ENCODE measurements at places on chromosomes 7 and 10.

DNA sequence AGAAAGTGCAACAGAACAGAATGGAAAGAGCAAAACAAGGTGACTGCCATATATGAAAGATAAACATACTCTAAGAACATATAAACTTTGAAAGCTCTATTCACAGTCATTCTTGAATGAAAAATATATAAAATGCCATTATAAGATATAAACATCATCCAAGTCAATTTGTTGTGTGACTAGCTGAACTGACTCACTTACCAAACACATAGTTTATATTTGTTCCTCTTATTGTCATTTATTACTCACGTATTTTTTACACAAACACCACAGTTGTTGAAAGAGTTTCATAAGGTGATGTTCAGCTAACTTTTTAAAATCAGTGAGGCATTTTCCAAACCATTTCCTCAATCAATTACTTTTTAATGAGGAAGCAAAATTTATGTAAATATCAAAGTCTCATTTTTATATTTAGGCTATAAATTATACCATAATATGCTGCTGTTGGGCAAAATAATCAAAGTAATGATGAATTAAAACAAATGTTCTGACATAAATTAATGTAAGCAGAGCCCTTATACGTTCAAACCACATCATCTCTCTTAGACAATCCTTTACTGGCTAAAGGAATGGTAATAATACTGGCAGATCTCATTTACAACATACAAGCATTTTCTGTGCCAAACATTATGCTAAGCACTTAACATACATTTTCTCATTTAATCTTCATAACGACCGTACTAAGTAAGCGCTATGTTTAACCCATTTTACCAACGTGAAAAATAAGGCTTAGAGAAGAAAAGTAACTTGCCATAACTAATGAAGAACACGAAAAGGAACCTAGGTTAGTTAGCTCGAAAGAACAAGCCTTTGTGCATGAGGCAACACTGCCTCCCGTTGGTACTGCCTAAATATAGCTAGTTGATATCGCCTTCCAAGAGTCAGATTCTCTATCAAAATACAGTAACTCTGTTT, 7.3 kb downstream of the LRRN3 start:
- DNase-seq = peak; percentile 25

GRCh38 chr7:120303105-120303504, 30.1 kb downstream of the KCND2 start:
- DNase-seq = no peak

DNA sequence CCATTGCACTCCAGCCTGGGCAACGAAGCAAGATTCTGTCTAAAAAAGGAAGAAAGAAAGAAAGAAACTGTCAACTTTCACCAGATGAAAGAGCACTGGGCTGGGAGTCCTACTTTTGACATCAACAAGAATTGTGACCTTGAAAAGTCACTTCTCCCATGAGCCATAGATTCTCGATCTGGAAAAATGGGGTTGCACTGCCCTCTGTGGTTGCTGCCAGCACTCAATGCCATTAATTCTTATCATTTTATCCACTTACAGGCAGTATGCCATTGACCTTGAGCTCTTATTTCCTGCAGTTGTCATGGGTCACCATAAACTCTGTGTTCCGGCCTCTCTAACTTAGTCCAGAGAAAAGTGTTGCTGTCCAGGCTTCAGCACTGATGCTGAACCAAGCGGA, 137.2 kb downstream of the NOC3L start:
- DNase-seq = no peak

- DNase-seq = no peak
These were observed 8.7 kb upstream of the PLXNA4 start for GRCh38 chr7:132584796-132585494.

DNA sequence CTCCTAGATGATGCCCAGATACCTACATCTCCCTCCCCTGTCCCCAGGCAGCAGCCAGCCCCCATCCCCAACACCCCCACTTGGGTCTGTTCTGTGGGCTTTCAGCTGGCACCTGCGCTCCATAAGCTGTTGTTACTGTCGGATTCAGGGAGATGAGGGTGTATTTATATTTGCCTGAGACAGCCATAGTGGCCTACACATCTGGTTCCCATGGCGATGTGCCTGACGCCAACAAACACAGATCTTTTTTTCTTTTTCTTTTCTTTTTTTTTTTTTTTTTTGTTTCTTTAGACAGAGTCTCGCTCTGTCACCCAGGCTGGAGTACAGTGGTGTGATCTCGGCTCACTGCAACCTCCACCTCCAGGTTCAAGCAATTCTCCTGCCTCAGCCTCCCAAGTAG, 73.1 kb downstream of the CLIP2 start:
- DNase-seq = no peak

GRCh38 chr7:113000316-113001020, 86.2 kb downstream of the GPR85 start:
- no peak for DNase-seq

DNA sequence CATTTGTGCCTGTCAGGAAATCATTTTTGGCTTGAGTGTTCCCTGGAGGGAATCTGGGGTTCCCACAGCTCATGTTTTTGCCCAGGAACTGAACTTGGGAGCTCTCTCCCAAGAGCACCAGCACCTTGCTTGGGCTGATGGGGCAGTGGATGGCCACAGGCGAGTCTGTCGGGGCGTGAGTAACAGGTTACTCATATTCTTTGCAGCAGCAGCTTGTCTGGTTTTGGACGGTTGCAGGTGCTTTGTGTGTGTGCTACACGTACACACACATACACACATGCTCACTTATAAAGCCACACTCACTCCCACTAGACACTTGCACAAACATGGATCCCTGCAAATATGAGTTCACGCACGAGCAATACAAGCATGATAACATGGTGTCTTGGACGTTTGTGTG, 2.9 kb upstream of the PALD1 start:
- no peak for DNase-seq

- no peak for DNase-seq
These were observed 184.1 kb downstream of the ELFN1 start for GRCh38 chr7:1853986-1854865.

DNA sequence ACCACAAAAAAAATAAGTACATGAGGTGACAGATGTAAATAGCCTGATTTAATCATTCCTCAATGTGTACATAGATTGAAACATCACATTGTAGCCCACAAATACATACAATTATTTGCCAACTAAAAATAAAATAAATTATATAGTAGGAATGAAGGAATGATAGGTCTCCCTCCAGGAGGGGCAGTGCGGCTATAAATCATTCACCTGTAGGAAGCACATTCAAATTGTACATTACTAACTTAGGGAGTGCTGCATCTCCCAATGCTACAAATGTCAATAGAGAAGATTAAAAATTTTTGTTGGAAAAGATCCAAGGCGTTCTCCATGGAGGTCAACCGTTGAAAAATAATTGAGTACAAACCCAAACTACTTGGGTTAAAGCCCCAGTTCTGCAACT, 4.2 kb downstream of the KBTBD2 start:
- DNase-seq = no peak

DNA sequence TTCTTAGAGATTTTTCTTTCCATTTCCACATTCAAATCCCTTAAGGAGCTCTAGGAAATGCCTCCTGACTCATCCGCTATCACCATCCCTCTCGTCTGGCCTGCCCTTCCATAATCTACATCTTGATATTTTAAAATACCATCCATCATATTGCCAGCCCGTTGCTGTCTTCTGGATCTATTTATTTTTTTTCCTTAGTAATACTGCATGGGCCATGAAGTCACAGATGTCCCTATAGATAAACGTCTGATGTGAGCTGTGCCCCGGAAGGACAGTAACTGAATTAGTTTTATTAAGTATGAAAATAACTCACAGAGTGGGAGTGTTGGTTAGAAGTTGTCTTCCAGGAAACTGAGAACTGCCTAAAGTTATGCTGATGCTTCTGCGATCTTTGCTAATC, 76.2 kb downstream of the KLF6 start:
- DNase-seq = no peak

DNA sequence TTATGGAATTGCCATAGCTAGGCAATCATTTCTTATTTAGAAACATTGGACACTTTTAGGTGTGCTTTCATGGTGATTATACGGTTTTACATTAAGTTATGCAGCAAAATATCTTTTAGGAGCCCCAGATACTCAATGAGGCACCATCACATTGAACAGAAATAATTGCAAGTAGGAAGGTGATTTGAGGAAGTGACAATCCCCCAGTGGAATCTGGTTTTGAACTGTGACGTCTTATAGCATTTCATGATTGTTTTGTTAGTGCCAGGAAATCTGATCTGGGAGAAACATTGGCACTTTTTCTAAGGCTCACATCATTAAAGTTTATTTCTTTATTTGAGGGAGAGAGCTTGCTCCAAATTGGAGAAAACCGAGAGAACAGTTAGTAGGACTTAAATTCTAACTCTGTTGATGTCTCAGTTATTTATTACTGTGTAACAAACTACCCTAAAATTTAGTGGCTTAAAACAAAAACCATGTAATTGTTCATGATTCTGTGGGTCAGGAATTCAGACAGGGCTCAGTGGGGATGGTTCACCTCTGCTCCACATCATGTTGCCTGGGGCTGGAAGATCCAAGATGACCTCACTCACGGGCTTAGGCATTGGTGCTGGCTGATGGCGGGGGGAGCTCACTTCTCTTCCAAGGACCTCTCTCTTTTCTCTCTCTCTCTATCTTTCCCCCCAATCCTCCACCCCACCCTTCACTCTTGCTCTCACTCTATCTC, 78.2 kb upstream of the STEAP1B start:
- no peak for DNase-seq

DNA sequence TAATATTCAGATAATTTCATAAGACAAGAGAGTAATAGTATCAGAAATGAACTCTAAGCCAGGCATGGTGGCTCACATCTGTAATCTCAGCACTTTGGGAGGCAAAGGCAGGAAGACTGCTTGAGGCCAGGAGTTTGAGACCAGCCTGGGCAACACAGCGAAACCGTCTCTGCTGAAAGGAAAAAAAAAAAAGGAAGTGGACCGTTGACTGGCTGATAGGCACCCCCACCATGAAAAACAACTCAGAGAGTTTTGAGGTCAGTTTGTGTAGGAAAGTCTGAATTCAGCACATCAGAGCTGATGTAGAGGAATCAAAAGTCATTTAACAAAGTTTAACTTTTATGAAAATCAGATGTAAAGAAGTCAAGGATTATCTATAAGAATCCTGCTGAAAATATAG, 63.2 kb upstream of the AMPH start:
- no peak for DNase-seq

GRCh38 chr10:47164800-47165128, 135.2 kb upstream of the GDF10 start:
- no peak for DNase-seq

DNA sequence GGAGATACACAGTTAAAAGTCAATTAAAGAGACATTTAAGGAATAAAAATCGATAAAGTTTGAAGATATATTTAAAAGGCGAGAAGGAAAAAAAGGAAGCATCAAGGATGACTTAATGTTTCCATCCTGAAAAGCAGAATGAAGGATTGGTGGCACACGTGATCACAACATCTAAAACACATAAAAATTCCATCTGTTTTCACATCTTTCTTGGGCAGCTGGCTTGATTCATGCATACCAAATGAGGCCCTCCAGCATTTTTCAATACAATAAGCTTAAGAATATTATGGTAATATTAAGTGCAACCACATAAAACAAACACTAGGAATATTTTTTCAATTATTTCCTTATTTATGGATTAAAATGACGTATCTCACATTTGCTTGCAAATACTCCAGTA, 112.6 kb downstream of the TPK1 start:
- DNase-seq = no peak

DNA sequence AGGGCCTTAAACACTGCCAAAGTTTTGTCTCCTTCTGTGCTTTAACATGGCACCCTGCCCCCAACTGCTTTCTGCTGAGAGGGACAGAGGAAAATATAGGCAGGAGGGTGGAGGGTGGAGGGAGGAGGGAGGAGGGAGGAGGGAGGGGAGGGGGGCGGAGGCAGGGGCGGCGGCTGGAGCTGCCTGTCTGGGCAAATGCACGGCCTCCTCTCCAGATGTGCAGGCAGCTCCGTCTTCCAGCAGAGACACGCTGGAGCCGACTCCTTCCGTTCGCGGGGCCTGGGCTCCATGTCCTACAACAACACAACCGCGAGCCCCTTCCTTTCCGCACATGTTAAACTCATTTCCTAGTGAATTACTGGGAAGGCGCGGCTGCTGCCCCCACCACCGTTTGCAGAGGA, 14.2 kb downstream of the EBF3 start:
- no peak for DNase-seq

DNA sequence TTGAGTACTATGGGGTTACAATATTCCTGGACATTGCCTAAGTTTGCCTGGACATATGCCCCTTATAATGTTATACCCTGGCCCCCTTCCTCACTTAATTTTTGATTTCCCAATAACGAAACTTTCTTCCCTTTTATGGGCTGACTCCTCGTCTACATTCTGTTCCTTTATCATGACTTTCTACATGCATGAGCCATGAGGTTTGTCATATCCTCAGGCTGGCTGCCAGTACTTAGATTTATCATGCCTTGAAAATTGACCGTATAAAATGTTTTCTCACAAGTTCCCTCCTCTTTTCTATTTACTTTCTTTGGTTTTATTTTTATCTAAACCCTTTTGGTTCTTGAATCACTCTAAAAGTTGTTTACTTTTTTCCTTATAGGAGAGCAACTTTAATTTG, 4.7 kb downstream of the DNAH11 start:
- DNase-seq = no peak

- no peak for DNase-seq
These were observed 658.8 kb upstream of the LRRN3 start for GRCh38 chr7:110432061-110432553.

- no peak for DNase-seq
These were observed 42.9 kb downstream of the CCDC186 start for GRCh38 chr10:114131094-114131493.

DNA sequence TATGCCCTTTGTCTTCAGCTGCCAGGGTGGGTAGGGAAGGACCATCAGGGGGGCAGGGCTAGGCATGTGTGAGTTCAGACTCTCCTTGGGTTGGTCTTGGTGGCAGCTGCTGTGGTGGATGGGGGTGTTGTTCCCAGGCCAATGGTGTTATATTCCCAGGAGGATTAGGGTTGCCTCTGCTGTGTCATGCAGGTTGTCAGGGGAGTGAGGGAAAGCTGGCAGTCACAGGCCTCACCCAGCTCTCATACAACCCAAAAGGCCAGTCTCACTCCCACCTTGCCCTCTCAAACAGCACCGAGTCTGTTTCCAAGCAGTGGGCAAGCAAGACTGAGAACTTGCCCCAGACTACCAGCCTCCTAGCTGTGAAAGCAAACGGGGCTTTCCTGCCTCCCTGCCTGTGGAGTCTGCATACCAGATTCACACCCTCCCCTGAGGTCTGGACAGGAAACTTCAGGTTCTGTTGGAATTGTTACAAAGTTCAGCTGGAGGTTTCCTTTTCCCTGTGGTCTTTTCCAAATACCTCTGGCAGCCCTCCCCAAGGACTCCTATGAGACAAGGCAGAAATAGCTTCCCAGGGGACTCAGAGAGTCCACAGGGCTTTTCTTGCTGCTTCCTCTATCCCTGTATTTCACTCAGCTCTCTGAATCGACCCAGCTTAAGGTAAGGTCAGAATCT, 1.4 kb downstream of the HYAL4 start:
- DNase-seq = no peak

GRCh38 chr7:112670193-112670592, 120.0 kb downstream of the TMEM168 start:
- no peak for DNase-seq

GRCh38 chr10:29081951-29082685, 206.8 kb upstream of the LYZL1 start:
- no peak for DNase-seq

All from stimulated activated CD4-positive, alpha-beta T cell treated with anti-CD3 and anti-CD28 coated beads, Interleukin-12 subunit alpha, Interleukin-12 subunit beta, amount 100 ng/mL, for 48 hours (primary cell).